ENCODE measurements at places on chromosomes 5 and 9.

- no peak for DNase-seq
These were observed 6.4 kb upstream of the RFK start for GRCh38 chr9:76400534-76401096.

DNA sequence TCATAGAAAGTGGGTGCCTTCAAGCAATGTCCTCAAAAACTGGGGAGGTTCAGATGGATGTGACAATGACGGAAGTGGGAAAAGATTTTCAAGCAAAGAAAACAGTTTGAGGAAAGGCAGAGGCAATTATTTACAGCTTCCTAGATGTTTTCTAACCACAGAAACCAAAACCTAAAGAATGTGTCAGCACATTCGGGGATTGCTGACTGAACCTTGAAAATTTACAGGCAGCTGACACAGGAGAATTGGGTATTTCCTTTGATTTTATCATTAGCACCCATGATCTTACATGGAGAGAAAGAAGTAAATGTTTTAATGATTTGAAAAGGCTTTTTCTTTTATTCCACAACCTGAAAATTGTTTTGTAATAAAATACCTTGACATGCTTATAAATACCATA lies 369.0 kb downstream of the ACTL7B start:
- no peak for DNase-seq

GRCh38 chr5:92849756-92850155 lies 731.3 kb downstream of the NR2F1-AS1 start:
- DNase-seq = no peak

DNA sequence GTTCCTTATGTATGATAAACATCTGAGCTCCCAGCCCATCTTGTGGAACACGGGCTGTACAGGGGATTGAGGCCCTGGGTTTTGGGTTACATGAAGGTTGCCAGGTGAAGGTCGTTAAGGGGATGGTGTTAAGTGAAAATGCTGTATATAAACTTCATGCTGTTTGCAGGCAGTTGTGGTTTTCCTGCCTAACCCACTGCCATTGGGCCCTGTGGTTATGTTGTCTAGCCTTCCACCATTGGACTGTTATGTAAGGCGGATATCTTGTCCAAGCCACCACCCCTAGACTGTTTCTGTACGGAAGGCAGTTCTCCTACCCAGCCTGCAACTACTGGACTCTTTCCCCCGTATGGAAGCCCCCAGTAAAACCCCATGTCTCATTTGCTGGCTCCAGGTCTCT lies 246.1 kb downstream of the KIF4B start:
- no peak for DNase-seq

- no peak for DNase-seq
These were observed 118.7 kb upstream of the BOD1 start for GRCh38 chr5:173735184-173735583.

DNA sequence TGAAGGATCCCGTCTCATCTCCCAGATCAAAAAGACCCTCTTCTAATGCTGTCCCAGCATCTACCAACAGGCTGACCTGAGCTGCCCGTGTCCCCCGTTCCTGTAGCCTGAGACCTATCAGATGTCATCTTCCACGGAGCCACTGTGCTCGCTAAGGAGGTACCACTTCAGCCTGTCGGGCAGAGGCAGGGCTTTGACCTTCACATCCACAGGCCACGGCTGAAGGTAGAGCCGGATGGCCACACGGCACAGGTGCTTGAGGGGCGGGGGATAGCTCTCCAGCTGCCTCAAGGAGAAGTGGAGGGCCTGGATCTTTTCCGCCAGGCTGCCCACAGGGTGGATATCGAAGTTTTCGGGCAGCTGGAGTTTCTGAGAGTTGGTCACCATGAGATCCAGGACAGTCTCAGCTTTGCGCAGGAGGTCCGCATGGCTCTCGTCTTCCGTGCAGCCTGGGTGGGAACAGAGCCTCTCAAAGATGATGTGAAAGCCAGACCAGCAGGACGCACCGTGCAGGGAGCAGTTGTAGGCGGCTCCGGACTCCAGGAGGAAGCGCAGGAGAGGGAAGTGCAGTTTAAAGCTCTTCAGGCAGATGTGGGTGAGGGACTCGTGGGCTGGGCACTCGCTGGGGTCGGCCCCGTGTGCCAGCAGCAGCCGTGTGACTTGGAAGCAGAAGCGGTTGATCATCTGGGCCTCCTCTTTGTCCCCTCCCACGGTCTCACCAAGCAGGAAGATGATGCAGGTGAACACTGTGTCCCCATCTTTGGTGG lies 4.1 kb downstream of the ASB6 start:
- DNase-seq = no peak

GRCh38 chr9:117060963-117061362 lies 353.9 kb downstream of the ASTN2 start:
- DNase-seq = no peak

- no peak for DNase-seq
These were observed 43.3 kb downstream of the ANKRD33B start for GRCh38 chr5:10607023-10607665.

GRCh38 chr5:147303251-147303650 lies 68.4 kb downstream of the STK32A start:
- peak; percentile 10 for DNase-seq

DNA sequence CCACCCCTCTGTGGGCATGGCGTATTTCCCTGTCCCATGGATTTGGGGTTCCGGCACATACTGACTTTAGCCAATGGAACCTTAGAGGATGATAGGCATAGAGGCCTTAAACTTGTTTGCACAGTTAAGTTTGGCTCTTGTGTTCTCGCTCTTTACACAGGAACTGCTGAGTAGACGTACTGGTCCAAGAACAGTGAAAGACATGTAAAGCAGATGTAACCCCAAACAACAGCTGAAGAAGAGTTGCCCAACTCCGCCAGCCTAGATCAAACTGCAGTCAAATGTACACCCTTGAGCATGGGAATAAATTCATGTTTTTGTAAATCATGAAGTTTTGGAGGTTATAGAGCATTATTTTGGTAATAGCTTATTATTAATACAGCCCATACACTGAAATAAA lies 260.0 kb upstream of the NREP start:
- DNase-seq = no peak

- DNase-seq = no peak
These were observed 59.1 kb downstream of the TNFSF15 start for GRCh38 chr9:114746591-114747346.

DNA sequence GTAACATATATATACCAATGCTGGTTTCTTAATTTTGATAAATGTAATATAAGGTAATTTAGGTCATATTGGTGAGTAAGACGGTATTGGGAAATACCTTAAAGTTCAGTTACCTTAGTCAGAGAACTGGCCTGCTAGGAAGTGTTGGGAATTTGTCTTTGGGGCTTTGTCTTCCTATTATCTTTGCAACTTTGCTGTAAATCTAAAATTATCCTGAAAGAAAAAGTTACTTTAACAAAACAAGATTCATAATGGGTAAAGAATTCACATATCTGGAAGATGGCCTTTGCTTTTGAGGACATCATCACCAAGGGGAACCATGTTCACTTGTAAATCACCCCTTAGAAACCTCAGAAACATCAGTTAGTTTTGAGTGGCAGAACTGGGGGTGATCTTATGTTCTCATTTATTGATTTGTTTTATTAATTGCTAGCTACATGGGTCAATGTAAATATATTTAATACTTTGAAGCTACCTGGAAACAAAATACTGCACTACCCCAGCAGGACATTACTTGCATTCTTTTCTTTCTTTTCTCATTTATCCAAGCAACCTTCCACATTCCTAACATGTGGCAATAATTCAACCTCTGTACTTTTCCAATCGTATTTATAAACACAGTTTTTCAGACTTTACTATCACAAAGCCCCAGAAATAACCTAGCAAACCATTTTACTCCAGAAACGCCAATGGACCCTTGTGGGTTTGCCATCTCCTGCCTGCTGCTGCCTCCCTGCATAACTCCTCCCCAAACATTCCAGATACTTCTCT lies 41.4 kb downstream of the GLIS3 start:
- DNase-seq = peak; percentile 60

GRCh38 chr5:135211083-135211790 lies 177.2 kb upstream of the PITX1 start:
- DNase-seq = peak; percentile 25

GRCh38 chr5:56791396-56791795 lies 24.0 kb upstream of the MAP3K1 start:
- DNase-seq = no peak

- peak; percentile 58 for DNase-seq
These were observed 20.4 kb downstream of the GNPDA1 start for GRCh38 chr5:141992349-141992963.

DNA sequence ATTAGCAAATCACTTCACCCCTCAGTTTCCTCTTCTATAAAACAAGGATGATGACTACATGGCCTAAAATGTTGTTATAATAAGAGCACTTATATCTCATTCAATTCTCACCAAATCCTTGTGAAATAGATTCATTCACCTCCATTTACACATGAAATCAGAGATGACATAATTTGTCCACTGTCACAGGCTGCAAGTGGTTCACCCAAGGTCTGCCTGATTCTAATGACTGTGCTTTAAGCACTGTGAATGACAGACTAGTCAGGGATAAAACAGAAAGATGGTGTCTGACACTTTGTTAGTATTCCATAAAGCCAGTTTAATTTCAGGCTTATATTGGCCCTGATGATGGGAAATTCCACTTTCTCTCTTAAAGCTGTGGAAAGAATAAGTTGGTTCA lies 209.5 kb downstream of the MAPKAP1 start:
- no peak for DNase-seq

DNA sequence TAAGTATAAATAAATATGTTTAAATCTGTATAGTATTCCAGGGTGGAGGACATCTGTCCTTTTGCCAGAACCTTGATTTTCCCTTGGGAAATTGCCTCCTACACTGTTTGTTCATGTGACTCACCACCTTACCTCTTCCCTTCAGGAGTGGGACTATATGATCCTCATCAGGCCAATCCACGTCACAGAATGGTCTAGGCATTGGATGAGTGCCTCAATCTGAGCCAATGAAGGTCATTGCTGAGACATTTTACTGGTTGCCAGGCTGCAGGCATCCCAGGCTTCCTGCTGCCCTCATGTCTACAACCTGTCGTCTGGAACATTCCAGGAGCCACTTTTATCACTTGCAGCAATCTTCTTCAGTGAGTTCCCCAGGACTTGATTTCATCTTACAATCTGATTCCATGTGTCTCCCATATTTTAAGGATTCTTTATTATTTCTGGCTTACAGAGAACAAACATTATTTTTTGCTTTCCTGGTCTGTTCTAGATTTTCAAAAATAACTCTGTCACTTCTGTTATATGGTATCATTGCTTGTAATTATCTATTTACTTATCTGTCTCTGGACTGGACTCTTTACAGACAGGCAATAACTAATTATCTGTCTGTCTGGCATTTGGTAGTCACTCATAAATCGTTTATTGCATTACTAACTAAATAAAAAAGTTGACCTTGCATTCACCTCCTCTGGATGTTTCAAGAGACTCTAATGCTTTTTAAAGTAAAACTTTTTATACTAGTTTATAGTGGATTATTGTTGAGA lies 107.3 kb upstream of the APC start:
- DNase-seq = peak; percentile 13

GRCh38 chr5:176781054-176781375 lies 29.3 kb upstream of the UNC5A start:
- no peak for DNase-seq

DNA sequence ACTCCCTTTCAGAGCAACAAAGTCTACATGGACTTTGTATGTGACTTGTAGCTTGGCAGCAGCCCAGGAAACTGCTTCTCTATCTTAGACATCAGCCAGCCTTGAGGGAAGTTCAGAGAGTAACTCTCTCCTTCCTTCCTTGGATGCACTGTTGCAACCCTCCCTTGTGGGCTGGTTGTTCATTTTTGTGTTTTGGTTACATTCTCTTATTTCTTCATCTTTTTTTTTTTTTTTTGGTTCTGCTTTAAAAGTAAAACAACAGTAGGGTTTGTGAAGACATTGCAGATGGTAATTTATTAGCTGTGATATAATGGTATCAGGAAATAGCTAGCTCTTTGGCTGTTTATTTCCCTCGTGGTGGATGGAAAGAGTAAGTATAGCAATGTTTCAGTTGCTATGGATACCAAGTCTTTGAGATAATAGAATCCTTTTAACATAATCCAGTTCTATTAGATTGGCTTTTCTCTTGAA lies 97.9 kb upstream of the MAMDC2 start:
- DNase-seq = peak; percentile 77

Data from HFFc6 (cell line).